ENCODE measurements at places on chromosomes 7 and 10.

GRCh38 chr10:5079306-5079830 is 14.8 kb upstream of the AKR1C3 start:
- no peak for DNase-seq

- no peak for DNase-seq
Observed at GRCh38 chr7:44762726-44763522, 14.3 kb downstream of the ZMIZ2 start.

DNA sequence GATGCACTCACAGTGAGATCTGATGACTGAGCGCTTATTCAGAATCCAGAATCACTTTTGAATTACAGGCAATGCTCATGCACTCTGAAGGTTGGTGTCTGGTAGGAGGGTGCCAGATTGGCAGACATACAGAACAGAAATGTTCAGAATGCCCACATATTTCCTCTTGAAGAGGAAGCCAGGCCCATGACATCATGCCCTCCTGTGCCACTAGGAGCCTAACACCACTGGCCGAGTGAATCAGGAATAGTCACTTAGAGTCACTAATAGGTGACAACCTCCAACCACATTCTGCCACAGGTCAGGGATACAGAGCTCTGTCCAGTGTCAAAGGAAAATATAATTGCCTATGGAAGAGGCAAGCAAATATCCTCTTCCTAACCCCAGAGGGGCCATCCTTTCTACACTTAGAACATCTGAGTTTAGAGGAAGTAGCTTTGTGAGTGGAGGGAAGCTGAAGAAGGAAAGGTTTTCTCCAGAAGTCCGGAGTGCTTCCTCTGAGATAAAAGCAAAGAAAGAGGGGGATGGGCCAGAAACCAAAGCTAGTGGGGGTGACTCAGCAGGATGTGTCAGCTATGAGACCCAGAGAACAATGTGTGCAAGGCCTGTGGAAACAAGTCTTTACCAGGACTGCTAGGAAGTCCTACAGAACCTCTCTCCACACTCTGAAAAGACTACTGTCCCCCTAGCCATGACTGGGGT is 838.8 kb downstream of the GRID1 start:
- DNase-seq = no peak

GRCh38 chr7:16113058-16113457 is 308.3 kb downstream of the CRPPA start:
- no peak for DNase-seq

DNA sequence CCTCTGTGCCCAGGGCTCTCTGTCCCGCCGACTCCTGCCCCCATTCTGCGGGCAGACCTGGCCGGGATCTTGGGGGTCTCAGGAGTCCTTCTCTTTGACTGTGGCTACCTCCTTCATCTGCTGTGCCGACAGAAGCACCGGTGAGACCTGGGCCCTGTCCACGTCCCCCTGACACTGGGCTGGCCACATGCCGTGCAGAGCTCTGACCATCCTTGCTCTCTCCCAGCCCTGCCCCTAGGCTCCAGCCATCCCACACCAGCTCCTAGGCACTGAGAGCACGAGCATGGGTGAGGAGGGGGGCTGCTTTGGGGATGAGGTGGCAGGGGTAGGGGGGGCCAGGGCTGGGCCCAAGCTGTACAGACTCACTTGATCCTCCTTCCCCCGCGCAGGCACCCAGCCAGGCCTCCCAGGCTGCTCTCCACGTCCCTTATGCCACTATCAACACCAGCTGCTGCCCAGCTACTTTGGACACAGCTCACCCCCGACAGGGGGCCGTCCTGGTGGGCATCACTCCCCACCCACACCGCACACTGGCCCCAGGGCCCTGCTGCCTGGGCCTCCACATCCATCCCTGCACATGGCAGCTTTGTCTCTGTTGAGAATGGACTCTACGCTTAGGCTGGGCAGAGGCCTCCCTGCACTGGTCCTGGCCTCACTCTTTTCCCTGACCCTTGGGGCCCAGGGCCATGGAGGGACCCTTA is 4.8 kb upstream of the PILRB start:
- DNase-seq = no peak
